NCI-H774 (cell line): ENCODE measurements at places on chromosomes 12 and 14.

DNA sequence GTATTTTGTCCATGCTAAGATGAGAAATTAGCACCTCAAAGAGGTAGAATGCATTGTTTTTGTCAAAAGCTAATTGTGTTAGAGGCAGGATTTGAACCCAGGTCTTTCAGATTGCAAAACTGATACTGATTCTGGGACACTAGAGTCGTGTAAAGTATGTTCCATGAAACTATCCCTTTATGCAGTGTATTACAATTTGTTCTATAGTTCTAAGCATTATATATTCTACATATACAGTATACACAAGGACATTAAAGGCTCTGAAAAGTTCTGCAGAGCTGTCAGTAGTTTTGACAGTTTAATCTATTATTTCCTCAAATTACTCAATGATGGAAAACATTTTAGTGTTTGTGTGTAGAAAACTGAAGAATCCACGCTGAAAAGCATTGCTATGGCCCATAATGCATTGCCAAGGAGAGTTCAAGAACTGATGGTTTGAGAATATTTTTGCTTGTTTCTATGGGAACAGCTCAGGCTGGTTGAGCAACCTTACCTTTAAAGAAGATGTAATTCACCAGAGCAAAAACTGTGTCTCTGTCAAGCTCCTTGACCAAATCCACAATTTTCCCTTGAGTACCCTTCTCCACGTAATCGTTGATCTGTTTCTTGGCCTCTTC lies 6.2 kb downstream of the SERPINA1 start:
- no peak for DNase-seq

DNA sequence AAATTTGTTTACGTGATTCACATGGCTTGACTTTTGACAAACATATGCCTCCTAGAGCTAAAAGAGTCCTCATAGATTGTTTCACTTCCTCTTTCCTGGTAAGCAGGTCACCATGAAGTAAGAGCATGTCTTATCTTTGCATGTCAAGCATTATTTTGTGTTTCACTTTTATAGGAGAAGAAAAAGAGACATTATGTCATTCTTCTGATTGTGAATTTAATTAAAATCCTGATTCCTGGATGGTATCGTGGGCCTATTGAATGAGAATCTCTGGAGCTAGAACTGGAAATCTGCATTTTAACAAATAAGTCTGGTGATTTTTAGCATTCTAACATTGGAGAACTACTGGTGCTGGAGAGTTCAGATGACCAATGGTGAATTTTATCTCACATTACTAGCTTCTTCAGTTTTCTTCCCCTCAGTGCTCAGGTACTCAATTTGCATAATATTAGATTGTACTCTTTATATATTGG lies 218.6 kb upstream of the ATP2B1 start:
- no peak for DNase-seq

- DNase-seq = no peak
Observed at GRCh38 chr12:40154381-40154780, 48.5 kb upstream of the SLC2A13 start.

- no peak for DNase-seq
Observed at GRCh38 chr12:2334271-2334670, 281.5 kb downstream of the CACNA1C start.

DNA sequence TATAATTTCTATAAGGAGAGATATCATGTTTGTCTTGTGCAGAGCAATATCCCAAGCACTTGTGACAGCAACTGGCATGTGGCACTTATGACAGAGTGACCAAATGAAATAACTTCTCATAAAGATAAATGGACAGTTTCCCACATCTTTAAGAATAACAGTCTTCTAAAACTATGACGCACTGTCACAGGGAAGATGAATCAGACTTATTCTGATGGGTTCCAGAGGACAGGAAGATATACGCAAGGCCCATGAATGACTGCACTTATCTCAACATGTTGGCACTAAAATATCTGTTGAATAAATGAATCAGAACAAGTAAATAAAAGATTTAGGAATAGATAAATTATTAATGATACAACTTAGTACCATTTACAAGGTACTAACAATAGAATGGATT lies 465.8 kb upstream of the SYT1 start:
- DNase-seq = no peak

DNA sequence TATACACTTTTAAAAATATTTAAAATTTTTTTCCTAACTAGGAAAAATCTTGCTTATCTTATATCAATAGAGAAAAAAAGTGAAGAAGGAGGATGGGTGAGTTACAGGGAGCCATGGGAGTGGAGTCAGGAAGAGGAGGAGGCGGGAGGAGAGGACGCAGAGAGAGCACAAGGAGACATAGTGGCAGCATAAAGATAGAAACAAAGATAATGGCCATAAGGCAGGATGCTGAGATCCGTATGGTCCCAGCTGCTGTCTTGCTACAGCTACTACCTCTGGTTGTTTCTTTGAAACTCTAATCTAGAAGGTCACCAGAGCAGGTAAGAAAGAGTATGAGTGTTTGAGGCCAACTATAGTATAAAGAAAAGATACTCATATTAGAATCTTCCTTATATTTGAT lies 2.6 kb upstream of the SOX5 start:
- no peak for DNase-seq

DNA sequence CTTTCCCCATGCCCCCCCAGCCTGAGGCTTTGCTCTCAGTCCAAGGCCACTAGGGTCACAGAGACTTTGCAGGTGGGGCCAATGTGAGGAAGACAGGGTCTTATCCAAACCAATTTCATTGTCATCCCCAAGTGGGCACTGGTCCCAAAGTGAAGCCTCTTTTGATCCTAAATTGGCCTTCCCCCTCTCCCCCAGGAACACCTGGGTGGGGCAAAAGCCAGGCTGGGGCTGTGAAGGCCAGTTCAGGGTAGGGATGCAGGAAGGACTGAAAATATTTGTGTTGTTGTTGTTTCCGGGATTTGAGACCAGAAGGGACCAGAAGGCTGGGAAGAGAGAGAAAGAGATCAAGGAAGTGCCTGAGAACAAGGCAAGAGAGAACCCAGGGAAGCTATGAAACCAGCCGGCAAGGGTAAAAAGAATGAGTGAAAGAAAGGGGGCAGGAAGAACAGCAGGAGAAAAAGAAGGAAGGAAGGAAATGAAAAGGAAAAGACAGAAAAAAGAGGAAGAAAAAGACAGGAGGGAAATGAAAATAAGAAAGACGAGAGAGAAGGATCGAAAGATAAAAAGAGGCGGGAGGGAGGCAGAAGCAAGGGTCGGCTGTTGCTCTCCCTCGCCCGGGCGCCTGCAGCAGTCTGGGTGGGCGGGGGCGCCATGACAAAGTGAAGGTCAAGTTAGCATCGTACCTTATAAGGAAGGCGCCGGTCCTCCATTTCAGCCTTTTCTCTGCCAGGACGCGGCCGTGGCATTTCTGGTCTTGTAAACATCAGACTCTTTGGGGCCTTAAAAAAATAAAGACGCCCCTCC lies 7.4 kb upstream of the HOXC11 start:
- DNase-seq = no peak

GRCh38 chr12:120670667-120671066 lies 16.3 kb upstream of the MLEC start:
- no peak for DNase-seq
